ENCODE measurements at places on chromosomes 16 and 17. TPM values are rescaled to one million over a fixed set of nuclear protein-coding genes. Genes with fewer than 3 reads are reported as not detected.

GRCh38 chr17:14699574-14700185, 398.8 kb downstream of the HS3ST3B1 start:
- no peak for DNase-seq

HBZ gene
- total RNA-seq = not detected

DNA sequence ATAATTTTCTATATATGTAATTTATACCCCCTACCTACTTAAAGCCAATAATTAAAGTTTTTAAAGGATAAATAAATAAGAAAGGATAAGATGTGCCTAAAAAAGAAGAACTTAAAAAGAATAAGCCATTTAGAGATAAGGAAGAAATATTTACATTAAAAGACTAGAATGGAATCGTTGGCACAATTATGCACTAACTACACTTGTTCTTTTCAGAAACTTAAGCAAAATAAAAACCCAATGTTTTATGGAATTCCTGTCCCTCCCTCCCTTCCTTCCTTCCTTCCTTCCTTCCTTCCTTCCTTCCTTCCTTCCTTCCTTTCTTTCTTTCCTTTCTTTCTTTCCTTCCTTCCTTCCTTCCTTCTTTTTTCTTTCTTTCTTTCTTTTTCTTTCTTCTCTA, 4.5 kb upstream of the KRTAP4-6 start:
- DNase-seq = no peak

ASIC2 gene
- not detected for total RNA-seq

DNA sequence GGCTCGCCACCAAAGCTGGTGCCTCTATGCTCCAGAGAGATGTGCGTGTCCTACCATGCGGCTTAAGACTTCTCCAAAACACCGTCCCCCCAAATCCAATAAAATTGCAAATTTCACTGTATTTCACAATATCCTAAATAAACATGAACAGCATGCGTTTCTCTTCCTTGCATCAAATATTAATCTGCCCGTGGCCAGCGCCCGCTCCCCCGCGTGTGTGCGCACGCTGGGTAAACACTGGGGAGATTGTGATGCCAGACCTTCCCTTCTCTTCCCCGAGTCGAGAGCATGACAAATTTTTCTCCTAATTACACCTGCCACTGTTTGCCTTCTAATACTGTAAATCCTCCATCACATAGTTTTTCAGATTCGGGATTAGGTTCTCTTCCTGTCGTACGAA, 148.1 kb downstream of the MRM1 start:
- no peak for DNase-seq

DNA sequence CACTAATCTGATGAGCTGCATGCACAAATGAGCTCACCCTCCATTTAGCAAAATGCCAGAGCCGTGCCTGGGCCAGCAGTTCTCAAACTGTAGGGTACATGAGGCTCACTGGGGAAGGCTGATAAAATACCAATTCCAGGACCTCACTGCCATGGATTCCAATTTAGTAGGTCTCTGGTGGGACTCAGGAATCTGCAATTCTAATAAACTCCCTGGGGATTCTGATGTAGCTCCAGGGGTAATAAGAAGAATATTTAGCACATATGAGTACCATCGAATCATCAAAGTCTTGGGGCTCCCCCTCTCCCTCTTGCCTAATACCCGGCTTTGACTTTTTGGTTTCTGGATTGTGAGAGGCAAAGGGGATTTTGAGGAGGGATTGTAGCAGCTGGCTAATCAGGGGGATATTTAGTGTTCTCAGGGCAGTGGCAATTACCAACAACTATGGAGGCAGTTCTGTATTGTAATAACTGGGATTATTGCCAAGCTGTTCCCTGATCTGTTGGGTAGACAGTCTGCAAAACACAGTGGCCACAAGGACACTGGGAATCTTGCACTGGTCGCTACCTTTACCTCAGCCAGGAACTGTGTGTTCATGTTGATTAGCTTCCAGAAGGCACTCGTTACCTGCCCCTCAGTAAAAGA, 140.4 kb downstream of the SHISA9 start:
- no peak for DNase-seq

DNA sequence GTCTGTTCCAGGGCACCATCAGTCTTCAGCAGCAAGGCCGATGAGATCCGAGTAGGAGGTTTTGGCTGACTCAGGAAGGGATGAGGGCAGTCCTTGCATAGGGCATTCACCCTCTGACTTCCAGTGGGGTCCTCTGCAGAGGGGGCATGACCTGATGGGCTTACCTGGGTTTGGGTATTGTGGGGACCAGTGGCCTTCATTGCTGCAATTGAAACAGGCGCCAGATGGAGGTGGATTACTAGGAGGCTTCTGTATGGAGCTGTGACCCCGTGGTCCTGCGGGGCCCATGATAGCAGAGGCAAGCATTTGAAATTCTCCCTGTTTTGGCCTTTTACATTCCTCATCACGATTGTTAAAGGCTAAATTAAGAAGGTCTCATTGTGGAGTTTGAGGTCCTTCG, 2448.7 kb downstream of the TP53TG3F start:
- DNase-seq = no peak

SLFN13 gene
- 32.2 TPM for total RNA-seq

DNA sequence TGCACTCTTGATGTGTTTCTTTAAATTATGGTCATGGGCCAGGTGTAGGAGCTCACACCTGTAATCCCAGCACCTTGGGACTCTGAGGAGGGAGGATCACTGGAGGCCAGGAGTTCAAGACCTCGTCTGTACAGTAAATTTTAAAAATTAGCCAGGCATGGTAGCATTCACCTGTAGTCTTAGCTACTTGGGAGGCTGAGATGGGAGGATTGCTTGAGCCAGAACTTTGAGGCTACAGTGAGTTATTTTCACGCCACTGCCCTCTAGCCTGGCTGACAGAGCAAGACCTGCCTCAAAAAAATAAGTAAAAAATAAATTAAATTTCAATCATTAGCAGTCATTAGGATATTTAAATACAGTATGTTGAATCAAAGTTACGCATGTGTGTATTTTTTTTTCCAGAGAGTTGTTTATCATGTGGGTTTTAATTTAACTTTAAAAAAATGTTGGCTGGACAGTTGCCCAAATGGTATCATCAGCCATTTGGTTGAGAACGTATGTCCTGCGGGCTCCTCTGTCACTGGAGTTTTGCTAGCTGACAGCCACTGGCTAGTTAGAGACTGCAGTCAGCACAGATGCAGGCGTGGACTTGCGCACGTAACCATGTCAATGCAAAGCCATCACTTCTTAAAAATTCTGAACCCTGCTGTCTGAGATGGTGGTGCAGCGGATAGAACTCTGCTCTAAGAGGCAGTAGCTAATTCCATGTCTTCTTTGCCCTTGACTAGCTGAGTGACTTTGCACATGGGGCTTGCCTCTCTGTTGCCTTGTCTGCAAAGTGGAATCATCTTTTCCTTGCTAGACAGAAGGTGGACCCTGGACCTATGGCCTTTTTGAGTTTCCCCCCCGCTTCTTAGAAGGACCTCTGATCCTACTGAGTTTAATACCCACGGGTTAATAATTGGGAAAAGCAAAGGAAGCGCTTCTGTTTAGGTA, 40.0 kb downstream of the MAPT start:
- no peak for DNase-seq

- no peak for DNase-seq
Measured at GRCh38 chr16:54438469-54438868, 151.9 kb upstream of the IRX3 start.

DNA sequence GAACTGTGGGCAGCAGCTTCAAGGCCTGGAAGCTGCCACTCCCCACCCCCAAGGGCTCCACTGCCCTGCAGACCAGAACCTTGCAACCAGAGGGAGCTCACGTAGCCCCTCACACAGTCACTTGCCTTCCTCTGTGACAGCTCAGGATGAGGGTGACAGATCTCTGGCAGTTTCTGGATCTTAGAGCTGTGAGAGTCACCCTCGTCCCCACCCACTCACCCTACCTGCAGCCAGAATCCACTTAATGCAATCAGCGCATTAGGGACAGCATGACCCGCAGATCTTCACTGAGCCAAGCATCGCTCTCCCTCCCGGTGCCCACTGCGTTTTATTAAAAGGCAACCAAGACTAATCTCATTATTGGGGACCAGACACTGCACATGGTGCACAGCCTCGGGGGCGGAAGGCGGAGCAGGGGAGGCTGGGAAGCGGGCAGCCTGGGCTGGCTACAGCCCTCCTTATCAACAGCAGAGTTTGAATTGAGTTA, 3.5 kb downstream of the CYB561 start:
- no peak for DNase-seq

TCAP gene
- total RNA-seq = 1.4 TPM

GRCh38 chr17:56979091-56979480, 1.2 kb downstream of the SCPEP1 start:
- no peak for DNase-seq

PSMB3 gene
- total RNA-seq = 349 TPM

LRRC37A gene
- 2.6 TPM for total RNA-seq

DNA sequence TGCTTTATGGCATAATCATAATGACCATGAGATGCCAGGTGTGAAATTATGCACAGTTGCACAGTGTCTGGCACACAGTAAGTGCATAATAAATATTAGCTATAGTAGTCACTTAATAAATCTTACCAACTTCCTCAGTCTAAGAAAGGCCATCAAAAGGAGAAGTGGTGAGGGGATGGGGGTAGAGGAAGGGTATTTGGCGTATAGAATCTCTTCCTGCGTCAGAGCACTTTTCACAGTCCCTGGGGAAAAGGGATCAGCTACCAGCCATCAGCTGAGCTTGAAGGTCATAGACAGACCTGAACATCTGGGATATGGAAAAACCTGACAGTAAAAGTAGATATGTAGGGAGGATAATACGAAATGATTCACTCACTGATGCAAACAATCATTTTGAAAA, 5.8 kb downstream of the CRHR1 start:
- DNase-seq = no peak

DNA sequence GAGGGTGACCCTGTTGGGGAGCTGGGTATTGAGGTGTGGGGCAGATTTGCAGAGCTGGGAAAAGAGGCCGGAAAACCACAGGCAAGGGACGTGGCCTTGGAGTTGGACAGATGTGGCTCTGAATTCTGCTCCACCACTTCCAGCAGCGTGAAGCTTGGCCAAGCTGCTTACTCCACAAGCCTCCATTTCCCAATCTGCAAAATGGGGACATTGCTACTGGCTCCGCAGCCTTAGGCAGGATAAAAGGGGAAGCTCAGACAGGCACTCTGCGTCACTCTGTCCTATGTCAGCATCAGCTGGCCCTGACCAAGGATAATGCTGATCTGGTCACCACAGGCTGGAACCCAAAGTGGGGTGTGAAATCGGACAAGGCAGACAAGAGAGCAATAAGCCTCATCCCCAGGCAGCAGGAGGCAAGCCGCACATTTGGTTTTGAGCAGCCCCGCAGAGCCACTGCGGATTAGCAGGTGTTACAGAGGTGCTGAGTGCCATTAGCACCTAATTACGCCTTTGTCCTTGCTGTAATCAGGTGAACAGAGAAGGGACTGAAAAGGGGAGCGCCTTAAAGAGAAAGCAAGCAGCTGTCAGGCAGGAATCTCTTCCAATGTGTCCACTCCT, 54.8 kb downstream of the SDK2 start:
- DNase-seq = no peak

DNA sequence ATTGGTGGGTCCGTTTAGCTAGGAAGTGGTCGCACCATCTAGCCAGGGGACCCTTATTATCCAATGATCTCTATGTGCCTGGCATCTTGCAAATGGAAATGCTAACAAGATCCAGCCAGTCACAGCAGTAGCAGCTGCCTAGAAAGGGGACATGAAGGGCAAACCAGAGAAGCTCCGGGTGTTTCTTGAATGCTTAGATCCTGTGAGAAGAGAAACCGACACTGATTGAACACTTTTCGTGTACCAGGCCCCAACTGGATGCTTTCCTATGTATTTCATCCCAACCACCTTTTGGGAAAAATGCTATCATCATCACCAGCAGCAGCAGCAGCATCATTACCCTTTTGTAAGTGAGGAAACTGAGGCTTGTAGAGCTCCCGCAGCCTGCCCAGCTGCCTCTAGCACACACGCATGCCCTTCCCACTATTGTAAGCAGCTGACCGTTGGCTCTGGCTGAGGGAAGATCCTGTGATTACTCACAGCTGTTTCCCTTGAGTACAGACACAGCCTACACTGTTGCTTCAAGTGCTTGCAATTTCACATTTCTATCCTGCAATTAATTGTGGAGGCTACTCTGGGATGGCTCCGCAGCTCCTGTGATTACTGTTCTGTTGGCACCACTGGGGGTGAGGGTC, 180.7 kb upstream of the CACNG5 start:
- no peak for DNase-seq

PIK3R6 gene
- total RNA-seq = 2.1 TPM

DNA sequence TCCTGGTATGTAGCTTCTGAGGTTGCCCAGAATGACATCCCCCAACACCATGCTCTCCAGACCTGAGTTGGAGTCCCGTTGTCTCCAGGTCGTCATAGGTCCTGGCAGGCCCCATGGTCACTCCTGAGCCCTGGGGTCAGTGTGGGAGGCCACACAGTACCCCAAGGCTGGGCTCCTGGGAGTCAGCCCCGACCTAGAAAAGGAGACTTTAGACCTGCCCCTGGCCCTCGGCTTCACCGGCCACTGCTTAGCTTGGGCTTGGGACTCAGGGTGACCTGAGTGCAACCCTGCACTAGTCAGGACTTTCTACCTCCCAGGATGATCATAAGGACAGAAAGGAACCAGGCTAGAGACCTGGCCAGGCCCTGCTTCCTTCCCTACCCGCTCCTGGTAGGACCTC, 65.8 kb downstream of the PRMT7 start:
- DNase-seq = no peak

DNA sequence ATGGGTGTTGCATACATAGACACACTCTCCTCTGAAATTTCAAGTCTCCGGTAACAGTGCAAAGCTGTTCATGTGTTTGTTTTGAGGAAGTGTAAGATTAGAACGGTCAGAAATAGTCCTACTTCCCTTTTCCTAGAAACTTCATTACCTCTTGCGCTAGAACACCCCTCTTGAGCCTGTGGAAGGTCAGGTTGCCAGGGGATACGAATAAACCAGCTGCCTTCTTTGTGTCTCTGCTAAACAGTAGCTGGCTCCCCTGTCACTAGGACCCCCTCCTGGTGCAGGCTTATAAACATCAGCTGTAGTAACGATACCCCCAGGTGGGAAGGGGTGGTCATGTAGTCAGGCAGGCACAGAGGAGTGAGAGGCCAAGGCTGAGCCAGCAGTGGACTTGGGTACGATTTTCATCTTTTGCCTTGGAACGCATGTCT, 113.4 kb upstream of the RCVRN start:
- DNase-seq = no peak

MYO15B gene
- total RNA-seq = 18.1 TPM

- DNase-seq = no peak
Measured at GRCh38 chr17:76170114-76170513, 29.1 kb upstream of the FOXJ1 start.

SCNN1G gene
- total RNA-seq = not detected

PRR15L gene
- not detected for total RNA-seq

DNA sequence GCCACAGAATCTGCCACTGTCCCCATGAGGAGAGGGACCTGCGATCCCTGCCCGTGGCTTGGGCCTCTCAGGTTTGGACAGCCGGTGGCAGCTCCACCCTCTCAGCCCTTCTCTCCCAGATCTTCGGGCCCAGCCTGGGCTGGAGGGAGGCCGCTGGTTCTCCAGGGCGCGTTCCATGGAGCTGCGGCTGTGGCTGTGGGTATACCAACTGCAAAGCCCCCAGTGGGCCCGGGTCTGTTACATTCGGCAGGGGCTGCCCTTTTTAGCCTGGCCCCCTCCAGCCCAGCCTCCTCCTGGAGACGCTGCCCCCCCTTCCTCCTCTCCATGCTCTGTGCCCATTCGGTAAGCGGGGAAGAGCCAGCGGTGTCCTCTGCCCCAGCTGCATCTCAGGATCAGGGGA, 64.7 kb upstream of the ZNF469 start:
- no peak for DNase-seq
